Stimulated activated CD4-positive, alpha-beta T cell treated with anti-CD3 and anti-CD28 coated beads, Interleukin-15, amount 100 ng/mL, for 1 hour (primary cell): ENCODE measurements at places on chromosomes 3 and 15.

DNA sequence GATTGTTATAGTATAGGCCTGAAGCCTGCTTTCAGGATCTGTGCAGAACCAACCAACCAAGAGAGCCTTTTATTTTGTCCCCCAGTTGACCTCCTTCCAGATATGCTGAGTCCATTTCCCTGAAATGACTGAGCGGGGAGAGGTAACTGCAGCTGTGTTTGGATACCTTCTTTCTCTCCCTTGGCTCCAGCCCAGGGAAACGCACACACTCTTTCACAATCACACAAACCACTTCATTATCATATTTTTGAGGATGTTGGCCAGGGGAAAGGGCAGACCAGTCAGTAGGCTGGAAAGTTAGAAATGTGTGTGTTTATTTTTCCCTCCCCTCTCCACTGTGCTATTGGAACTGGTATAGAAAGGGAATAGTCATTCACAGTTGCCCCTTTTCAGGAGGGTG is 417.7 kb upstream of the TBL1XR1 start:
- DNase-seq, result no peak

DNA sequence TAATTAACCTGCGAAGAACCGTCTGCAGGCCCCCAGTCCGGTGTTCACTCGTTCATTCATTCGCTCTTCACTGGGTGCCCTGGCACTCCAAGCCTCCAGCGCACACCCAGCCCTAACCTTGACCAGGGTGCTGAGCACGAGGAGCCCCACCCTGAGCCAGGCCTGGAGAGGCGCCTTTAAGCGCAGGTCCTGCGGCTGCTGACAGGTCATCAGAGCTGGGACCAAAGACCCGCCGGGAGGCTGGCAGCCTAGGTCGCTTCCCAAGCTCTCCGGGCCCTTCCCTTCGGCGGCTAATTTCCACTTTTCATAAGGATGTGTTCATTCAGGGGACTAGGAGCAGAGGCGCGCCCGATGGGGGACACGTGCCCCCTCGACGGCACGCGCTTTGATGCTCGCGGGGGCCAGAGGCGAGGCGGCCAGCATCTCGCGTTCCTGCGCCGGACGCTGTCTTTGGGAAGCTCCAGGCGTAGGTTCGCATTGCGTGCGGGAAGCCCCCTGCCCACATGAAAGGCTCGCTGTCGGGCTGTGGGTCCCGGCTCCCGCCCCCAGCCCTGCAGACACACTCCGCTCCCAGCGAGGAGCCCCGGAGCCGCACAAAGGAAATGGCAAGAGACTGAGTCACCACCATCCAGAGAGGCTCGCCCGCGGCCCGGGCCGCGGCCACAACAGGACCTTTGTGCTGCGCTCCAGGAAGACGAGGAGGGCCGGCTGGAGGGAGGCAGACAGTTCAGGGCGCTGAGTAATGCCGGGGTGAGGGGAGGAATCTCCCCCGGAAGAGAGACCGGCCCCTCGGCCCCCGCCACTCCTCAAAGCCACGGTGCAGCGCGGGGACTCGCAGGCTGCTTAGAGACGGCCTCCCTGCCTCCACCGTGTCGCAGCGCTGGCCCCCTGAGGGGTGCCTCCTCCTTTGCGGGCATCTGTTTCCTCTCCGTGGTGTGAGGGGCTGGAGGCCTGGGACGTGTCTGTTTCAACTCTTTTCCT is 266.4 kb upstream of the HES1 start:
- DNase-seq, result no peak

DNA sequence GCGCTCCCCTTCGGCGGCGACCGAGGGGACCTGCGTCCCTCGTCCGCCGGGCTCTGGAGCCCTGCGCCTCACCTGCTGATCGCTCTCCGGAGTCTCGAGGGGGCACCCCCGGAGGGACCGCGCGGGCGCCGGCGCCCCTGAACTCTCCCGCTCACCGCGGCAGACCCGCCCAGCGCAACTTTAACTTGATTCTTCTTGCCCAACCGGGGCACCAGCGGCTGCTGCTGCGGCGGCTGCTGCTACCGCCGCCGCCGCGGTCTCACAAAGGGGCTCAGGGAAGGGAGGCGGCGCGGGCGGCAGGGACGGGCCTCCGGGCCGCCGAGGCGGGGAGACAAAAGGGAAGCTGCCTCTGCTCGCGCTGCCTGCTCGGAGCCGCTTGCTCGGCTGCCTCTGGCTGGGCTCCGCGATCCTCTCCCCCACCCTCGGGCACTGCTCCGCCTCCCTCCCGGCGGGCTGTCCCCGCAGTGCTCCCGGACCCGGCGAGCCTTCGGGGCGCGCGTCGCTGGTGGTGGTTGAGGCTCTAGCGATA is at the start of gene PPM1L:
TSS of gene PPM1L (plus strand) at position 456 of the 529 bp plus-strand sequence.
- DNase-seq, result peak; percentile 21

DNA sequence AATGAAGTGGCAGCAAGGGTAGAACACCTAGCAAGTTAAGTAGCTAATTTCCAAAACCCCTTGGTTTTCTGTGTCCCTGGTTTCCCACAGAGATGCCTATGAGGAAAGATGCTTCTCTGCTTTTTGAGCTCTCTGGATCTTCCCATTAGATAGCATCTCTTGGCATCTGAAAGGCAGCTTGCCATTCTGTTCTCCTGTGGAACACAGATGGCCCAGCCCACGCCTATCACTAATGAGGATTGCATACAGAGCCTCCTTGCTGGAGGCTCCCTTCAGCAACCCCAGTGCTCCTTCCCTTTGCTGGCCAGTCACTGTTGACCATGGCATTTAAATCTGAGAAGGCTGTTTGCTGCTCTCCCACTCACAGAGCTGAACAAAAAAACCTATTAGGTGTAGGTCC is 34.4 kb upstream of the ETV5 start:
- no peak for DNase-seq

DNA sequence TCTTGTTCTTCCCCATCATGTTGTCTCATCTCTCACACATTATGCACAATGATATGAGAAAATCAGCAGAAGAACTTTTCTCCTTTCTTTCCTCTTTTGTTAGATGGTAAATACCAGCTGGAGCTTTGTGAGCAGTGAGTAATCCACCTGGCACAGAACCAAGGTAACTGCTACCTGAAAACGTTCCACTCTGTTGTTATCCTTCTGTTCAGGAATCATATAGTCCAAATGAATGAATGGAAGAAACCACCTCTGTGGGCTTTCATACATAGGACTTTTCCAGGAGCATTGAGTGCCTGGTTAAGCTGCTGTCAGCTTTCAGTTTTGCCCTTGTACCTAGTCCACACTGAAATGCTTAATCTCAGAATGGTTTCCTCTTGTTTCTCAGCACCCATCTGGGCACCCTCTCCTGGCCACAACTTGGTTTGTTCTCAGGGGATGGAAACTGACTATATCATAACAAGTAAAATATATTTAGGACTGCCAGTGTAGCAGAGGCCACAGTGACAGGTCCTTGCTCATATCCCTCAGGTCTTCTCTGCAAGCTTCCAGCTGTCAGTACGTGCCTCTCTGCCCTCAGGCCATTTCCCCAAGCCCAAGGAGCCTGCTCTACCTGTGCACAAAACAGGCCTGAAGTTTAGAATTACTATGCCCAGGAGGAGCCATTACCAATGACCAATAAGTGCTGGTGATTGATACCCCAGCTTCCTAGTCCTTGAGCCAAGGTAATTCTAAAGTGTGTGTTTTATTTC is 23.5 kb upstream of the SLC4A7 start:
- no peak for DNase-seq
